ENCODE measurements at places on chromosomes 12 and 14.

DNA sequence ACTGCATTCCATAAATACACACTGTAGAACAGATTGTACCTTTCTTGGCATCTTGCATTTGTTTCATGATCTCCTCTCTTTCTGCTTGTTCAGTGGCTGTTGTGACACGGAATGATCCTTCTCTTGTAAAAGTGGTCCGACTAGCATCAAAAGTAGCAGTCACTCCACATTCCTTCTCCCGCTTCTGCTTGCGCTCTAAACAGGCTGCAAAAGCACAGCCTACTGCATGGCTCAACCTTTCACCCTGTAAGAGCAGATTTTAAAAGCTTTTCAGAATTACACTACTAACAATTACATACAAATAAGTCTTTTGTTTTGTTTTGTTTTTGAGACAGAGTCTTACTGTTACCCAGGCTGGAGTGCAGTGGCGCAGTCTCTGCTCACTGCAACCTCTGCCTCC, 49.8 kb downstream of the PAPLN start:
- no peak for DNase-seq

- no peak for DNase-seq
Measured at GRCh38 chr12:25833657-25834056, 124.8 kb upstream of the RASSF8 start.

- no peak for DNase-seq
Measured at GRCh38 chr12:79692860-79693577, 2.3 kb upstream of the PAWR start.

- DNase-seq = peak; percentile 28
Measured at GRCh38 chr14:55807053-55807880, 227.3 kb downstream of the KTN1 start.

GRCh38 chr12:40208707-40209446, 15.9 kb upstream of the LRRK2 start:
- no peak for DNase-seq

DNA sequence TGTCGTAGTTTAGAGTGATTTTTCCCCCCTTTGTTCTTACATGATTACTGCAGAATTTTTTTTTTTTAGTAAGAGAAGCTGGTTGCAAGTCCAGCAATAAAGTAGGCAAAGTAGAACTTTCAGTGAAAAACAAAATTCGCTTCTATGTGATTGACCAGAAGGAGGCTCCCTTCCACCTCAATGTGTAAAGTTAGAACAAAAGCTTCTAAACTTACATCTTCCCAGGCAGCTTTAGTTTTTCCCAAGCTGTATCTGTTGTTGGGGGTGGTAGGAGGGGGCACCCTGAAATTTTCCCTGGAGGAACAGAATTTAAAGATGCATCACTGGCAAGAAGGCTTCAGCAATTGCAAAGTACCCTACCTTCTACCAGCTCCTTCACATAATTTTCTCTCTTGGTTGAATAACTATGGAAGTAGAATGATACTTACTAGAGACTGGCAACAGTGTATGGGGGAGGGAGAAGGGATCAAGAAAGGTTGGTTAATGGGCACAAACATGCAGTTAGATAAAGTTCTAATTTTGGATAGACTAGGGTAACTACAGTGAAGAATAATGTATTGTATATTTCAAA, 87.3 kb upstream of the E2F7 start:
- DNase-seq = peak; percentile 1

- DNase-seq = peak; percentile 89
Measured at GRCh38 chr12:14416658-14417057, 51.2 kb downstream of the ATF7IP start.

DNA sequence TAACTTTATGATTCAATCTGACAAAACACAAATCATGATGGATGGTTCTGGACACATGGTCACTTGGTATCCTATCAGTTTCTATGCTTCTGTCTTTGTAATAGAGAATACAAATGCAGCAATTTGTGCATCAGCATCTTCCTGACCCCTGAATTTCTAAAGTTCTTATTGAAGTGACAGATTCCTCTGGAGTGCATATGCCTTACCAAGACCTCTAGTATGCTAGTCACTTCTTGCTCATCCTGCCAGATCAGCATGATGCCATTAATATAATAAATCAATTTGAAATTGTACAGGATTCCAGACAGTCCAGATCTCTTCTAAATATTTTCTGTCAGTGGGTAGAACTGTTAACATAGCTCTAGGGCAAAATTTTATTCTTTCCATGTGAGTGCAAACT, 40.6 kb upstream of the GLIPR1 start:
- no peak for DNase-seq

- no peak for DNase-seq
Measured at GRCh38 chr12:54590978-54591591, 2.6 kb upstream of the PPP1R1A start.

DNA sequence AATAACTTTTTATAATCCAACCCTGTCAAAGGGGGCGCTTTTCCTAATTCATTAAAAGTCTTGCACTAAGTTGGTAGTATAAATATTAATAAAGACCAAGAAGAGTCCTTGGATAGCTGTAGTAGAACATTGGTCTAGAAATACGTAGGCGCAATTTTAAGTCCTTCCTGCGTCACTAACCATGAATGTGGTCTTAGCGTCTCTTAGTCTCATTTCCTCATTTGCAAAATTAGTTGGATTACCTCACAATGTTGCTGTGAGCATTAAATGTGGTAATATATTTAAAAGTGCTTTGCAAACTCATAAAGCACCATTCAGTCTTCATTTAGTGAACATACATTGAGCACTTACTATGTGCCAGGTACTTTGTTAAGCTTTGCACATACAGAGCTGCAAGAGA, 149.7 kb downstream of the AEBP2 start:
- DNase-seq = no peak

DNA sequence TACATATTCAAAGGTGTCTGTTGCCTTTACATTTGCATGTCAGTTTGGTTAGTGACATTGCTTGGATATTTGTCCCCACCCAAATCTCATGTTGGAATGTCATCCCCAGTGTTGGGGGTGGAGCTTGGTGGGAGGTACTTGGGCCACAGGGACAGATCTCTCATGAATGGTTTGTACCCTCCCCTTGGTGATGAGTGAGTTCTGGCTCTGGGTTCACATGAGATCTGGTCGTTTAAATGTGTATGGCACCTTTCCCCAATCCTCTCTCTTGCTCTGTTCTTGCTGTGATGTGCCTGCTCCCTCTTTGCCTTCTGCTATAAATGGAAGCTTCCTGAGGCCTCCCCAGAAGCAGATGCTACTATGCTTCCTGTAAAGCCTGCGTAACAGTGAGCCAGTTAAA, 207.9 kb upstream of the DIO3 start:
- no peak for DNase-seq

Measured in Jurkat, Clone E6-1 (cell line).